ENCODE measurements at places on chromosomes 5 and 9.

DNA sequence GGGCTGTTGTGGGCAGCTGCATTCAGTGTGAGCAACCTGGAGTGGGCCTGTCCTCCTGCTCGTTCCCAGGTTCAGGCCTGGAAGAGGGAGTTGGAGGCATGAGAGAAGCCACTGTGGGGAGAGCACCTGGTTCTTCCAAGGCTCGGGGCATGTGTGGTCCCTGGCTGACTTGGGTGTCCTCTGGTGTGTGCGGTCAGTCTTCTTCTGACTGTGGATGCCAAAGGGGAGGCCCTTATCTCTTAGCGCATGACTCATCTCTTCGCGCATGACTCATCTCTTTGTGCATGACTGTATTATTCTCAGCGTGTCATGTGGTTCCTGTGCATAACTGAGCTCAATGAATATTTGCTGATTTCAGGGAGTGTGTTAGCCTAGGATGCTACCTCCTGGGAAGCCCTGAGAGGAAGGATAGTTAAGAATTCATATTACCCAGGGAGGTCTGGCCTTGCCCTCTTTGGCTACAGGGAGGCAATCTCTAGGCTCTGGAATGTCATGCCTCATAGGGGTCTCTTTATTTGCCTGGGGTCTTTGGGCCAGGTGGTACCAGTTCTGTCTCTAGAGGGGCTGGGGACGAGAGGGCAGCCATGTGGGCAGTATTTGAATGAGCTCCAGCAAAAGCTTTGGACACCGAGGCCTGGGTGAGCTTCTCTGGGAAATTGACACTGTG is 188.7 kb downstream of the HSPA4 start:
- no peak for DNase-seq

- DNase-seq = no peak
These were observed 59.7 kb downstream of the TENT4A start for GRCh38 chr5:6772886-6773285.

DNA sequence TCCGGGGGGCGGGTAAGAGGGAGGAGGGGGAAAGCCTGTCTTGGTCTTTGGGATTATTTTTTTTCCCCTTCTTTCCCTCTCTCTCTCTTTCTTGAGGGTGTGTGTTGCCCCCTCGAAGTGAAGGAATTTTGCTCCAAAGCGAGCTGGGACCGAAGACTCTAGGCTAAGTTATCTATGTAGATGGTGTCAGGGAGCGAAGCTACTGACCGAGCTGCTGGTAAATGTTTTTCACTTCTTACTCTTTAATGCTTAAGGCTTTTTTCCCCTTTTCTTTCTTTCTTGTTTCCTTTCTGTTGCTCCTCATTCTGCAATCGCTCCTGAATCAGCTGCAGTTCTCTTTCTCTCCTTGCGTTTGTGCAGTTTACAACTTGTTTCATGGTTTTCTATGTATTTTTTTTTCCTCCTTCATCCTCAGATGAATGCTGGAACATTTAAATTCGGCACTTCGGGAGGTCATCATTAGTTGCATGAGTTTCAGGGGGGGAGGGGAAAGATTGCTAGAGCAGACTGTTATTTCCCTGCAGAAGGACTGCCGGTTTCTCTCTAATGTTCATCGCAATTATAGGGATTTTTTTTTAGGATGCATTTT is 1312.0 kb upstream of the WWC1 start:
- DNase-seq = no peak

GRCh38 chr5:56685503-56686217 is 129.7 kb upstream of the MAP3K1 start:
- DNase-seq = no peak

- DNase-seq = no peak
These were observed 202.7 kb downstream of the RFK start for GRCh38 chr9:76191493-76191892.

- no peak for DNase-seq
These were observed 42.5 kb downstream of the MFAP3 start for GRCh38 chr5:154081246-154081645.

DNA sequence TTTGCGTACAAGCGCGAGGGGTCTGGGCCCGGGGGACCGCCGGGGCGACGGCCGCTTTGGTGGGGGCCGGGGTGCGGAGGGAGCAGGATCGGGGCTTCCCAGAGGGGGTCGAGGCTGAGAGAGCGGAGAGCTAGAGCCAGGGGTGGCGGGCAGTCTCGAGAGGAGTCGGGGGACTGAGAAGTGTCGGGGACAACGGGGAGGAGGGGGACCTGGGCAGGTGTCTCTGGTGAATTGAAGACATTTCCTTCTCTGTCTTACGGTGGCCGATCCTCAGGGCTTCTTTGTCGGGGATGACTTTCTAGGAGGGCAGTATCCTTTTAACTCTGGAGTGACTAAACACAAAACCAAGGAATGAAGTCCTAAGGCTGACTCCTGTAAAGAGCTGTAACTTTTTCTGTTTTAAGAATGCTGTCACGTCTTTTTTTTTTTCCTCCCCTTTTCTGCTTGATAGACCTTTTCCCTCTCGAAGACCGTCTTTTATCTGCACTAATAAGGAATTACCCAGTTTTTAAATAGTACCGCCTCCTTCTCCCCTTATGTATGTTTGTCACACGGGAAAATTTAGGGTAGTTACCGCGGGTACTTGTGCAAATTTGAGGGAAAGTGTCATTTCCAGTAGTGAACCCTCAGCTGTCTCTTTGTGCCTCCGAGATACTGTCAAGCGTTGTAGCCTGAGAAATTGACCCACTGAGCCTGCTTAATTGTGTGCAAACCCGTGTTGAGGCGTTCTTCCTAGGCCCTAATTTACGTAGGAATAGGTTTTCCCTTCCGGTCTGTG is 822 bp downstream of the DENND4C start:
- no peak for DNase-seq

GRCh38 chr9:8207596-8207995 is 408.0 kb upstream of the DMAC1 start:
- DNase-seq = no peak

DNA sequence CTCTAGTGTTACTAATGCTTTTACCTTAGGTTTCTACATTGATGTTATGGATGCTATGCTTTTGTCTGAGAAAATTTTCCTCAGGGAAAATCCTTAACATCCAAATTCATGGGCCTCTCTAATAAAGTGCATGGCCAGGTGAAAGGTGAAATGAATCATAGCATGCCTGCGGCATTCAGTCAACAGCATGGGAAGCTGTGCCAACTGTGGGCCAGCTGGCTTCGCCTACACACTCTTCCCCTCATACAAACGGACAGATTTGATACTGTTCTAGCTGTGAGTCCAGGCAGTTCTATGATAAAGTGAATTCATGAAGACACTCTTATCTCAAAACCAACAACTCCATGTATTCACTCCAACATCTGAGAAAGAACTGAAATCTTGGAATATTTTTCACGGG is 374.1 kb downstream of the PLK2 start:
- no peak for DNase-seq

DNA sequence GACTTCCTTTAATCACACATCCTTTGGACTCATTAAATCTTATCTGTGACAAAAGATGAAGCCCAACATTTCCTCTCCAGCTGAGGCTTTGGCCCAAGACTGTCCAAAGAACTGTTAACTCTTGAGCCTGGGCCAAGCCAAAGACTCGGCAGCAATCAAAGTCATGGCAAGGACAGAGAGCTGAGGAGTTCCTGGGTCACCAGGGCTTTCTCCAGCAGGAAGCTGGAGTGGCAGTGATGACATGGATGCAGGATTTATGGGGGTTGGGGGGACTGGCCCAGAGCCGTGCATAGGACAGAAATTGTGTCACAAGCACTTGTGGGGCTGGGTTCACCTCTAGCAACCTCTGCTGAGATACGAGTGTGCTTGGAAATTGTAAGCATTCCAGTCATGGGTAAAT is 440.3 kb downstream of the PLK2 start:
- no peak for DNase-seq

- no peak for DNase-seq
These were observed 261.8 kb downstream of the CTNND2 start for GRCh38 chr5:11642438-11642837.

DNA sequence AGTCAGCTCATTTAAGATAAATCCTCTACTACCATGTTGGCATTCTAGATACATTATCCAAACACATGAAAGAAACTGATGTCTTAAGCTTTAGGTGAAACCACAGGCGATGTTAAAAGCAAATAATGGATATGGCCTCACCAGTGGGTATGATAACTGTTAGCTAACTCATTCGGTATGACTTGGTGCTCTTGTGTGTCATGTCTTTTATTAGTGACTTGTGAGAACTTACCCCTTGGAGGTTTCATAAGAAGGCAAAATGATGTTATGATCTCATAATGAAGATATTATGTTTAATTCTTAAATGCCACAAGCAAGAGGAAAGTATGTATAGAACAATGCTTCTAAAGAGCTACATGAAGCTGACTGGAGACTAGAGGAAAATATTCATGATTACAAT is 1227.0 kb downstream of the EFNA5 start:
- no peak for DNase-seq

DNA sequence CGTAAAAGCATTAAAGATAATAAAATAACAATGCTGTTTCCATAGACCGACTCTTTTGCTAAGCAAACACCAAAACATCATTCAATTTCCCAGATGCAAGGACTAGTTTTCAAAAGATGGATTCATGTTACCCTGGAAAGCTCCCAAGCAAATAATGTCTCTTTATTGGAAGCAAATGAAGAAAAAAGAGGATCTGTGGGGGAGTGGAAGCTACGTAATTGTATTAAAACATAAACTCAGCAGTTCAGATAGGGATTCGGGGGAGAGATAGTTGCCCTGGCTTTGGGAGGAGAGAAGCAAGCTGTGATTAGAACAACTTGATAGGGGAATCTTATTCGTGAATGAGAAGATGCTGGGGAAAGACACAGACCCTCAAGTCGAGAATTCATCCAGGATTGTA is 491.0 kb upstream of the CLINT1 start:
- no peak for DNase-seq

- no peak for DNase-seq
These were observed 36.0 kb downstream of the POC5 start for GRCh38 chr5:75681125-75681830.

DNA sequence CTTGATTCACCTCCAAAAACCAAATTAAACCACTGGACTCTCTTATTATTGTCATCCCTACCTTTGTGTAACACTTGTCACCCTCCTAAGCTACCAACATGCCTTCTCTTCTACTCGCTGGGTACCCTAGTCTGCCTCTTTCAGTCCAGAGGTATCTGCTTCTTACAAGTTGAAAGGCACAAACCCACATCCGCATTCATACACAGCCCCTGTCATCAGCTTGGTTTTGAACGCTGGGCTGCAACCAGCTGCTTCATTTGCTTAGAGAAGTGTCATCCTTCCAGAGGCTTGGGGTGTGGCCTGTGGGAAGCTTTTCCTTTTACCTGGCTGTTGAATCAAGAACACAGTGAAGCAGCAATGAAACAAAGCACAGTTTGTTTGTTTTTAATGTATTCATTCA is 138.8 kb upstream of the WWC1 start:
- no peak for DNase-seq

DNA sequence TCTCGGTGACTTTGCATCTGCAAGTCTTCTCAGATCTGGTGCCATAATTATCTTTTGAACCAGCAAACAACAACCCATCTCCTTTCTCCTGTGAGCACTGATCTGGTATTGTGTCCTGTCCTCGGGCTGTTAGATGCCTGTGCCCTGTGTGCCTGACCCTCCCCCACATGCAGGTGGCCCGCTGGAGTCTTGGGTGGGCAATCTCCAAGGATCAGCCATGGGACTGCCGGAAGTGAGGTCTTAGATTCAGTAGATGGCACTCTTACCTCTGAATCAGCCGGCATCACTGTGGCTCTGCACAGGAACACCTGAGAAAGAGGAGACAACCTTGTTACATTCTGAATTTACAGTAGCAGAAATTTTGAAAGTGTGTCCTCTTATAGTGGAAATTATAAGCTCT is 172.4 kb downstream of the IRX2 start:
- no peak for DNase-seq

DNA sequence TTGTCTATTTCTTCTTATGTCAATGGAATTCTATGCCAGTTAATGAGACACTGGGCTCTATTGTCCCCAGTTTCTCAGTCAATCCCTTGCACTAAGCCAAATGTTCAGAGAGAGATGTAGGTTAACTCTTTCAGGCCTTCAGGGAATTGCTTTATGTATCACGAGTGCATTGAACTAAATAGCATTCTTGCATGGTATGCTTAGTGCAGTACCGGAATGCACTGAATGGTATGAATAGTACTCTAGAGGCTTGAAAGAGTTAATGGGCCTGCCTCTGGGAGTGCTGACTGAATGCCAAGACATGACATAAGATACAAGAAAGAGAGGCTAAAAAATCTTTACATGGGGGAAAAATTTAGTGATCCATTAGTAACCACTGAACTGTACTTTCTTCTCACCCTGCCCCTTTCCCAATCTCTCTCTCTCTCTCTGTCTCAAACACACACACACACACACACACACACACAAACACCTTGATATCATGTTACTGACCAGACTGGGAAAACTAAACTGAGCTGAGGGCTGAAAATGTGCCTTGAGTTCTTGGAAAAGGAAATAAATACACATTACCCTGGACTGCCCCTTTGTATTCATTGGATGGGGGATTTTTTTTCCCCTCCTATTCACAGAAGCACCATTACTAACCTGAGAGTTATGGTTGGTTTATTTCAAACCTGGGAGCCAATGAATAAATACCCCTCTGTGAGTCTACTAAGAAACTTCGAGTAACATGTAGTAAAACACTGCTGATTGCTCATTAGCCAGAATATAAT is 35.4 kb upstream of the TMC1 start:
- DNase-seq = no peak

DNA sequence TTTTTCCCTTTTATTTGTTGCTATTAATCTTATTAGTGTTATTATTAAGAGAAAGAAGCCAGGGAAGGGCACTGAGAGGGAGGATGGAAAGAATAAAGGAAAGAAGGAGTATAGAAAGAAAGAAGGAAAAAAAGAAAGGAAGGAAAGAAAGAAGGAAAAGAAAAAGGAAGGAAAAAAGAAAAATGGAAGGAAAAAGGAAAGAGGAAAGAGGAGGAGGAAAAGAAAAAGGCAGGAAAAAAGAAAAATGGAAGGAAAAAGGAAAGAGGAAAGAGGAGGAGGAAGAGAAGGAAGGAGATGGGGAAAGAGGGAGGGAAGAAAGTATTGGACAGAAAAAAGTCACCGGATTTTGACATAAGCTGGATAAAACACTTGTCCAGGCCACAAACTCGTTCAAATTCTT is 47.8 kb downstream of the ANXA1 start:
- no peak for DNase-seq

- DNase-seq = no peak
These were observed 3.2 kb downstream of the LCN10 start for GRCh38 chr9:136739509-136739908.

DNA sequence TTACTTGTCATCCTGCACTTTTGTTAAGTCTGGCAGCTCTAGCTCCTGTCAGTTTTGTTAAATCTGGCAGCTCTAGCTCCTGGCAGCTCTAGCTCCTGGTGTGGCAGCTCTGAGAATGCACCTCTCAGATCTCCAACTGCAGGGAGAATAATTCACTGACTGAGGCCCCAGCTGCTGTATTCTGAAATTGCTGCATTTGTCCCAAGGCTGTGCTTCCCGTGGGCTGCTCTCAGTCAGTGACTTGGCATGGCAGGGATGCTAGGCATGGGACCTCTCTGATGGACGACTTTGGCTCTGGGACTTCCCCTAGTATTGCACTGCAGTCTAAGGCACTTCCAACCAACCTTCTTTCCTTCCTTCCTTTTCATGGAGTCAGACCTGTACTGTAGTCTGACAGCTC is 475.7 kb downstream of the CCDC171 start:
- DNase-seq = no peak

GRCh38 chr5:122351416-122352157 is 39.5 kb downstream of the SNCAIP start:
- no peak for DNase-seq
